GM12878 (cell line): ENCODE measurements at places on chromosomes 1 and 21.

DNA sequence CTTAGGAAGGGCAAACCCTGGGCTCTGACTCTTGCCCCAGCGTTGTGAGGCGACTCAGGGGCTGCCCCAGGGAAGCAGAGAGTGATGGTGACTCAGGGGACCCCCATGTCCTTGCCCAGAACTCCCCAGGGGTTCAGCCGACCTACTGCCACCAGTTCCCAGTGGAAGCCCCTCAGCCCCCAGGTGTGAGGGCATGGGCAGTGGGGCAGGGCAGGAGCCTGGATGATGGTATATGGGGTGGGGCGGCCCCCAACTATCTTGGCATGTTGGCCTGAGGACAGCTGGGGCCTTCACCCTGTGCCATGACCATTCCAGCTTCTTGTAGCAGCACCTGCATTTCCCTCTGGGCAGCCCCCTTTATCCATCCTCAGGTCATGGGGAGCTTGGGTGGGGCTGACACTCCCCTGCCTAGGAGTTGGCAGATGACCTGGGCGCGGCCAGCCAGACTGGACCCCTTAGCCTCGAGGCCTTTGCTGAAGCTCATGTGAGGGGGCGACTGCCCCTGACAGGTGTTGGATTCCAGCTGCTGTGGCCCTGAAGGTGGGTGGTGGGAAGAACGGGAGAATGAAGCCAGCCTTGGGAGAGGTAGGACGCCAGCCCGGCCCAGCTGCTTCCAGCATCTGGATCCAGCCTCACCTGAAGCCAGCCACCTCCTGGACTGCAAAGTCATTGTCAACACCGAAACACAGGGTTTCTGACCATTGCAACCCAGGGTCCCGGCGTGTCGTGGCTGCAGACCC is 1.8 kb upstream of the FNDC10 start:
- DNase-seq, result no peak

- DNase-seq, result no peak
These were observed 866 bp upstream of the SORT1 start for GRCh38 chr1:109398343-109399225.

DNA sequence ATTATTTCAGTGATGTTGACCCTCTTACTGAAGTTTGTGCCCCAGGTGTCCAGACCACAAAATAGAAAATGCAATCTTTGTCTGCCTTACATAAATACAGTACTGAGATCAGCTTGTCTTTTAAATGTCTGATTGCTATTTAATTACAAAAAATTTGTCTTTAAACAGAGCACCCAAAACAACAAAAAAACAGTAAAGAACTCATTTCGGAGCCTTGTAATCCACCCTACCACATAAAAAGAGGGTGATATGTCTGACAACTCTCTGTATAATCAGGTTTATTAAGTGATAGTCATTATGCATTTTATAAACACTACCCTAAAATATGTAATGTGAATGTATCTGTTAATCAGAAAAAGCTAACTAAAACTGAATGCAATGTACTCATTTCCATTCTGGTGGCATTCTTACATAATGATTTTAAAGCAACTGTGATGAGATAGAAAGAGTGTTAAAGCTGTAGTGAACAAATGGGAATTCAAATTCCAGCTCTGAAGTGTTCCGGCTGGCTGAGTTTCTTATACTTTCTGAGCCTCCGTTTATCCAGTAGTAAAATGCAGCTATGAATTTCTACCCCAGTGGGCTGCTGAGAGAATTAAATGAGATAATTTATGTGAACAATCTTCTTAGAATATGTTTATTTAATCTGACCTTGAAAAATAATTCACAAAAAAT is 486.6 kb downstream of the USP25 start:
- DNase-seq, result no peak

DNA sequence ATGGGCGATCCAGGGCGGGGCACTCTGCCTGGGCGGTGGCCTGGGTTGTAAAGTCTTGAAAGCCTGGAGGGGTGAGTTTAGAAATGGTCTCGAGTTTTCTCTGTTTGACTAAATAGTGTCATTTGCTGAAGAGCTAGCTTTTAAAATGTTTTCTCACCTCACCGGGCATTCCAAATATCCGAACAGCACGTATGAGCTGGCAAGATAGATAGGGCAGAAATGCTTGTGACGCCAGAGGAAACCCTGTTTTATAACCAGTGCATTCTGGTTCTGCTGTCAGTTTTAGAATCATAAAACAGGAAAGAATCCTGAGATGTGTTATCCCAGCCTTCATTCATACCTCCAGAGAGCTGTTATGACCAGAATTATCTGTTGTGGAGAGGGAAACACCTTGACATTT is 725 bp downstream of the RTCA start:
- DNase-seq, result no peak

GRCh38 chr1:240672132-240672811 is 60.3 kb upstream of the GREM2 start:
- no peak for DNase-seq

GRCh38 chr1:182889997-182890396 is 50.9 kb downstream of the DHX9 start:
- no peak for DNase-seq

GRCh38 chr1:172833954-172834353 is 175.1 kb downstream of the FASLG start:
- no peak for DNase-seq

DNA sequence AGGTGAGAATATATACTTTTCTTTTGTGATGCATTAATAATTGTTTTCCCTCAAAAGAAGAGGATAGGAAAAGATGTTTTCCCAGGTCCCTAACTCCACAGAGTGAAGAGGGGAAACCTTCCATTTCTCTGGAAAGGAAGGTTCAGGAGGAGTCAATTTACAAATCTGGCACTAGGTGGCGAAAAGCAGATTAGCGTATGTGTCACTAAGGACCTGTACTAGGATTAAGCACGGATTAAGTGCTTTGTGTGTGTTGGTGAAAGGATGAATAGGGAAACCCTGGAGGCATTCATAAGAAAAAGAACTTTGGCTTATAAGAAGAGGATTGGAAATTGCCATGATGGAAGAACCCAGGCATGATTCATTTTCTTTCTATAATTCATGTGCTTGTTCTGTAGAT is 410.1 kb upstream of the PLXNA2 start:
- DNase-seq, result no peak

GRCh38 chr1:3105167-3105863 is 36.3 kb downstream of the PRDM16 start:
- DNase-seq, result no peak

DNA sequence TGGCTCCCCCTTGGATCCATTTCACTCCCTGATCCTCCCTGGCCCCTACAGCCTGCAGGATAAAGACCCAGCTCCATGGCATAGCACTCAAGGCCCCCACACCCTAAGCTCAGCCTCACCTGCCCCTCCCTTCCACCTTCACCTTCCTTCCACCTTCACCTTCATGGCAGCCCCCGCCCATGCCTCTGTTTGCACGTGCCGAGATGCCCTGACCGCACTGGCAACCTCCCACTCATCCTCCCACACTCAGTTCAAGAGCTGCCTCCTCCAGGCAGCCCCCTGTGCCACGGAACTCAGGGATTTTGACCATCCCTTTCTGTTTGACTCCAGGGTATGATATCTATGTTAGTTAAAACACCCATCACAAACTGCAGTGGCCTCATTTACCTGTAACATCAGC is 109.8 kb downstream of the RAVER2 start:
- DNase-seq, result no peak

DNA sequence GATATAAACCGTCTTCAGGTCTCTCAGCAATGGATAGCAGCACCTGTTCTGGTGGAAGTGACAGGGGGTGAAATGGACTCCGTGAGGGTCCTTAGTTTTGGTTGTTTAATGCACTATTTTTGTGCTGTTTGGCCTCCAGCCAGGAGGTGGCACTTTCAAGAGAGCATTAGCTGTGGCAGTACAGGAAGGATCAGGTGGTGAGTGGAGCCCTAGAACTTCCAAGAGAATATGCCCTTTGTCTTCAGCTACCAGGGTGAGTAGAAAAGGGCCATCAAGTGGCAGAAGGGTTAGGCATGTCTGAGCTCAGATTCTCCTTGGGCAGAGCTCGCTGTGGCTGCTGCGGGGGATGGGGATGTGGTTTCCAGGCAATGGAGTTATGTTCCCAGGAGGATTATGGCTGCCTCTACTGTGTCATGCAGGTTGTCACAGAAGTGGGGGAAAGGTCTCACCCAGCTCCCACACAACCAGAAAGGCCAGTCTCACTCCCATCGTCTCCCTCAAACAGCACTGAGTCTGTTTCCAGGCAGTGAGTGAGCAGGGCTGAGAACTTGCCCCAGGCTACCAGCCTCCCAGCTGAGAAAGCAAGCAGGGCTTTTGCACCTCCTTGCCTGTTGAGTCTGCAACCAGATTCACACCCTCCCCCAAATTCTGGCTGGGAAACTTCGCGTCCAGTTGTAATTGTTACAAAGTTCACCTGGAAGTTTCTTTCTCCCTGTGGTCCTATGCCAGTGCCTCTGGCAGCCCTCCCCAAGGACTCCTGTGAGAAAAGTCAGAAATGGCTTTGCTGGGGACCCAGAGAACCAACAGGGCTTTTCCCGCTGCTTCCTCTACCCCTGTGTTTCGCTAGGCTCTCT is 39.1 kb upstream of the TTLL7 start:
- no peak for DNase-seq

GRCh38 chr1:204292740-204293139 is 67.0 kb downstream of the PLEKHA6 start:
- no peak for DNase-seq

GRCh38 chr21:26117324-26117971 is 53.1 kb downstream of the APP start:
- no peak for DNase-seq

DNA sequence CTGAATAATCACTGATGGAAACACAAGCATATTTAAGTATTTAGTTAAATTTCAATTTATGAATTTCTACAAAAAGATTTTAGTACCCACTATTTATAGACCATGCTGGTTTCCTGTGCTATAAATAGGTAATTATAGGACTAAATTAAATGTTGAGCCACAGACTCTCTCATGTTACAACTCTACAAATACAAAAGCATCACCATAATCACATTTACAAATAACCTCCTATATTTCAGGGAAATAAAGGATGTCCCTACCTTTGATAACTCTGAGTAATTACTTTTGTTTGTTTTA is 32.6 kb upstream of the CCDC190 start:
- DNase-seq, result no peak

DNA sequence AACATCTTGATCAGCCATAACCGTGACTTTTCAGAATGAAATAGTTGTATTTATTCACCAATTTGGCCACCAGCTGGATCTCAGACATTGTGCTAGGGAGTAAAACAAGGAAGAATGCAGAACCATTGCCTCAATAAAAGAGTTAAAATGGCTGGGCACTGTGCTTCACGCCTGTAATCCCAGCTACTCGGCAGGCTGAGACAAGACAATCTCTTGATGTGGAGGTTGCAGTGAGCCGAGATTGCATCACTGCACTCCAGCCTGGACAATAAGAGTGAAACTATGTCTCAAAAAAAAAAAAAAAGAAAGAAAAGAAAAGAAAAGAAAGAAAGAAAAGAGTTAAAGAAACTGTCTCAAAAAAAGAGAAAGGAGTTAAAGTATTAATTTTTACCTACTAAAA is 199.5 kb downstream of the TPR start:
- DNase-seq, result no peak

DNA sequence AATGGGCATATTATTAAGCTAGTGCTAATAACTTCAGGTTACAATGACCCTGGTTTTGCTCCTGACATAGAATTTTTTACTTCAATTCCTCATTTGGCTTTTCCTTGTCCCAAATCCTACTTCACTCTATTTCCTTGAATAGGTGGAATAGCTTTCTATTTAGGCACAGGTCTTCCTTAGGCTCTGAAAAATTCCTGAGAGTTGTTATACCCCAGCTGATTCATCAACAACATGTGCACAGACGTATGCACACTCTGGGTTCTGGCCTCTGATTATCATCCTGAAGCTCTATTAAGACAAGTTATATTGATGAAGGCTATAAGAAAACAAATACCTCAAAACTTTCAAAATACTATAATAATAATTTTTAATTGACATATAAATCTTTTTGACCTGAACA is 172.4 kb downstream of the NTMT2 start:
- DNase-seq, result no peak

DNA sequence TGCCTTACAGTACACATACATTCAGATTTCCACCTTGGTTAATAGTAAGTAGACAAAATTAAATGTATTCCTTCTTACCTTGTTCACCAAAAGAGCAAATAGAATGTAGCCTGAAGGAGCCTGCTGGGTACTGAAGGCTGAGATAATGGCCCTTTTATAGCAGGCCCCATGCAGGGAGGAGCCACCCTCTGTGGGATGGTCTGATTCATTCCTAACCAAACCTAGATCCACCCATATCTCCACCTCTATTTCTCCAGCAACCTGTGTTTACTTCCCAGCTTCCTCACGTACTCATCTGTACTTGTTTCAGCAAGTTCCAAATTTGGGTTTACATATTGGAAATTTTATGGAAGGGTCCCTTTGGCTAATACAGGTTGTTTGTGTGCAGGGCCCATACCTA is at the start of gene FLG:
Gene FLG (minus strand): TSS at position 129 of the 400 bp plus-strand sequence. CDS start 9,783 bp downstream, outside the sequence.
- DNase-seq, result no peak

DNA sequence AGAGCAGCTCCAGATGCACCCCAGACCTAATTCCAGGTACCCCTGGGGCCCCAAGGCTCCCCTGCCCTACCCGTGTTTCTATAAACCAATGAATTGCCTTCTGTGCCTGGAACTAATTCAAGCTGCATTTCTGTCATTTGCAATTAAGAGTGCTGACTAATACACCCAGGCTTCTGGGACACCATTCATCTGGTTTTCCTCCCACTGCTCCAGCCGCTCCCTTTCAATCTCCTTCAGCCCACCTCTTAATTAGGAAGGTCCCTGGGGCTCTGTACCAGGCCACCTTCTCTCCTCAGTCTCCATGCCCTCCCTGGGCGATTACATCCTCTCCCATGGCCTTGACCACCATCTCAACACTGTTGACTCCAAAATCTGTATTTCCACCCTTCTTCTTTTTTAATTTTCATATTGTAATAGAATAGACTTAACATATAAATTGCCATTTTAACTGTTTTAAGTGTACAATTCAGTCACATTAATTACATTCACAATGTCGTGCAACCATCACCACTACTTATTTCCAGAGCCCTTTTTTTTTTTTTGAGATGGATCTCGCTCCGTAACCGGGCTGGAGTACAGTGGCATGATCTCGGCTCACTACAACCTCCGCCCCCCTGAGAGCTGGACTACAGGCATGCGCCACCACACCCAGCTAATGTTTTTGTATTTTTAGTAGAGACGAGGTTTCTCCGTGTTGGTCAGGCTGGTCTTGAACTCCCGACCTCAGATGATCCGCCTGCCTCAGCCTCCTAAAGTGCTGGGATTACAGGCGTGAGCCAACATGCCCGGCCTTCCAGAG is 9.2 kb upstream of the GJB3 start:
- DNase-seq, result no peak

DNA sequence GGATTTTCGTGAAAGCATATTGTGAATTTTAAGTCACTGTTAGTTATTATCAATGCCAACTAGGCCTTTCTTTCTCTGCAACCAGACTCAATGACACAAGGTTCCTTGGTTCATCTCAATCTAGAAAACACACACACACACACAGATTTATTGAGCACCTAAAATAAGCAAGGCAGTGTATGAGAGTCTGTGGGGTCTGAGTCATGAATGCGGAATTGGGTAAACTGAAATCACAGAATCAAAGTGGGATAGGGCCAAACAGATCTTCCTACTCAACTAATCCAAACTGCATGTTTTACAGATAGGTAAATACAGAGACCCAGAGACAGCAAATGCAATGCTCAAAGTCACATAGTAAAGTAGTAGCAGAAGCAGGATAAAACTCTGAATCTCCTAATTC is 48.5 kb upstream of the NRDC start:
- DNase-seq, result no peak
